ENCODE measurements at places on chromosomes 1 and 21.

DNA sequence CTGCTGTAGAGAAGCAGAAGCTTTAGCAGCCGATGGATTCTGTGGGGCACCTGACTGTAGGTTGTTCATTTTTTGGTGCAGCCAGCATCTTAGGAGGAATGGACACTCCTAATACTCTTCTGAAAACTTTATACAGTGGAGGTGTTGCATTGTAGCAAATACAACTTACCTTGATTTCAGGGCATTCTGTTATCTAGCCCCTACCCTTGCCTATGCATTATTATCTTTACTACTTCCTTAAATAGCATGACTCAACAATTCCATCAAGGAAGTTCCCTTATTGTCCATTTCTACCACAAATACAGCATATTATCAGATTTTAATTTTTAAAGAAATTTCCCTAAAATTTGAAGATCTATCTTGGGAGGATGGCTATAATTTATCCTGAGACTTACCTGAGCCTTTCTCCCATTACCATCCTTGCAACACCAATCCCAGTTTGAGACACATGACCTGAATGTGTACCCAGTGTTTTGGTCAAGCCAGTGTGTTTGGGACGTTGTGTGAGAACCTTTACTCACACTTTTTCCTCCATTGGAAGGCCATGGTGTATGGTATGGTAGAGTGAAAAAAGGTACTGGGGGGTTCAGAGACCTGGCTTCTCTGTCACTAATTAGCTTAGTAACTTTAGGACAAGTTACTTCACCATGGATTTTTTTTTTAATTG lies 9.2 kb downstream of the POU2F1 start:
- peak; percentile 48 for DNase-seq

DNA sequence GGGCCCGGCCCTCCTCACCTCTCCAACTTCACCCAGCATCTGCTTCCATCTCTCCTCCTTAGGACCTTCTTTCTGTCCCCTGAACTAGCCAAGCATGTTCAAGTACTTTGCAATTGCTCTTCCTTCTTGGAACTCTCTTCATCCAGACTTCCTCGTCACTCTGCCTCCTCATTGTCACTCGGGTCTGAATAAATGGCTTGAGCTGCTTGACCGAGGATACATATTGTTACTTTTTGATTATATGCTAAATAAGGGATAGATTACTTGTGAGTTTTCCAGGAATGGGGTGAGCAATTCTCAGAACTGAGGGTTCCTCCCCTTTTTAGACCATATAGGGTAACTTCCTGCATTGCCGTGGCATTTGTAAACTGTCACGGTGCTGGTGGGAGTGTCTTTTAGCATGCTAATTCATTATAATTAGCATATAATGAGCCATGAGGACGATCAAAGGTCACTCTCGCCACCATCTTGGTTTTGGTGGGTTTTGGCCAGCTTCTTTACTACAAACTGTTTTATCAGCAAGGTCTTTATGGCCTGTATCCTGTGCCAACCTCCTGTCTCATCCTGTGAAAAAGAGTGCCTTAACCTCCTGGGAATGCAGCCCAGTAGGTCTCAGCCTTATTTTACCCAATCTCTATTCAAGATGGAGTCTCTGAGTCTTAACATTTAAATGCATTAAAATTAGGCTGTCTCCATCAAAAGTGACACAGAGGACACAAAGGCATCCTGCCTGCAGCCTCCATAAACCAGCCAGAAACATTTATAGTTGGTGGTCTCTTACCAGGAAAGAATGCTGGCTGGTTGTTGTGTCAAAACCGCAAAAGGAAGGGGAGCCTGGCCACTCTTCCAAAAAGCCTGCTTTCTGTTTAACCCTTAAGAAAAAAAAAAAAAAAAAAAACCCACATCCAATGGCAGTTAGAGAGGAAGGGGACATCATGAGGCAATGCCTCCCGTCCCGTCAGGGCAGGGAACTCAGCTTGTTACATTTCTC lies 179.3 kb downstream of the KAZN start:
- no peak for DNase-seq

- DNase-seq = no peak
Observed at GRCh38 chr1:176785791-176786190, 322.8 kb downstream of the PAPPA2 start.

DNA sequence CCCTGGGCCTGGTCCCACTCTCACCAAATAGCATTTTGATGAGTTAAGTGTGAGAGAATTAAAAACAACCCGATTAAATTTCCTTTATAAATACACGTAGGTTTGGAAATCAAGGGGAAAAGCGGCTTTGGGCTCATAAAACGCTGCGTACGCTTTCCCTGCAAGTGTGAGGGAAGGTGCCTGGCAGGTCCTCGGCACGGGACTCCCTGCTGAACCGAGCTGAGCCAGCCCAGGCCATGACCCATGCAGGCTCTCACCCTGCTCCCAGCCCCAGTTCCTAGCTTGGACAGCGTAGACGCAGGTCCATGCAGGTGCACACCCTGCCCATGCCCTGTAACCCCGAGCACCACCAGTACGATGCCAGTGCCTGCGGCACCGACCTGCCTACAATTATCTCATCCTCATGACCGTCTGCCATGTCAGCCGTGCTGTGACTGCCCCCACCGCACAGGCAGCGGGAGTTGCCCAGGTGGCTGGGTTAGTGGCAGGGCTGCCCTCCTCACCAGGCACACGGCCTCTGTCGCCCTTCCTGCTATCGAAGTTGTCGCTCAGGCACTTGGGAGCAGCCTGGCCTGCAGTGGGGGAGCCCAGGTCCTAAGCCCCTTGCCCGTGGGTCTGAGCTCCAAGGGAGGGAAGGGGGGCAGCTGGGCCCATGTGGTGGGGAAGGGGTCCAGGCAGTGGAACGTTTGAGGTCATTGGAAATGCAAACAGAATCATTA lies 41.0 kb upstream of the ACTRT2 start:
- no peak for DNase-seq

DNA sequence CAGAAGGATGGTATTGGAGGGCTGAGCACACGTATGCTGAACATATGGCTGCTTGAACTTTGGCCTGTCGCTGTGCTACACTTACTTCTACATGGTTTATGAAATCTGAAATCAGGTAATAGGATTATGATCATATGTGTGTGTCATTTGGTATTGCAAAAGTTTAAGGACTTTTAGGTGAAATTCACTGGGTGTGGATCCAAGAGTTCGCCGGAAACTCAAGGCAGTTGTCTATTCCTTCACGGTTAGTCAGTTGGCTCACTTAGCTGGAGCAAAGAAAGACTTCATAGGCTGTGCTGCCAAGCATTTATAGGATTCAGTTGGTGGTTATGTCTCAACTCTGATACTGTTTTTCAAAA lies 927 bp downstream of the UAP1 start:
- DNase-seq = peak; percentile 62

GRCh38 chr1:224183591-224184312 lies 712 bp downstream of the DEGS1 start:
- DNase-seq = peak; percentile 84

GRCh38 chr1:193077991-193078390 lies 18.6 kb downstream of the RO60 start:
- no peak for DNase-seq

DNA sequence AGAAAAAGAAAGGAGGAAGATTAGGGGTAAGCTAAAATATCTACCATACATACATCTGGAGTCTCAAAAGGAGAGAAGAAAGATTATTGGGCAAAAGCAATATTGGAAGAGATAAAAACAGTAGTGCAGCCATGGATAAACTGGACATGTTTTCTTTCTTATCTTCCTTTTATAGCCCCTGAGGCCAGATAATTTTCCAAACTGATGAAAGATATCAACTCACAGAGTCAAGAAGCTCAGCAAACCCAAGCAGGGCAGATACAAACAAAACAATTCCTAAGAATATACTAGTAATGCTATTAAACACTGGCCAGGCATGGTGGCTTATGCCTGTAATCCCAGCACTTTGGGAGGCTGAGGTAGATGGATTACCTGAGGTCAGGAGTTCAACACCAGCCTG lies 5.8 kb upstream of the PSMB4 start:
- DNase-seq = no peak

DNA sequence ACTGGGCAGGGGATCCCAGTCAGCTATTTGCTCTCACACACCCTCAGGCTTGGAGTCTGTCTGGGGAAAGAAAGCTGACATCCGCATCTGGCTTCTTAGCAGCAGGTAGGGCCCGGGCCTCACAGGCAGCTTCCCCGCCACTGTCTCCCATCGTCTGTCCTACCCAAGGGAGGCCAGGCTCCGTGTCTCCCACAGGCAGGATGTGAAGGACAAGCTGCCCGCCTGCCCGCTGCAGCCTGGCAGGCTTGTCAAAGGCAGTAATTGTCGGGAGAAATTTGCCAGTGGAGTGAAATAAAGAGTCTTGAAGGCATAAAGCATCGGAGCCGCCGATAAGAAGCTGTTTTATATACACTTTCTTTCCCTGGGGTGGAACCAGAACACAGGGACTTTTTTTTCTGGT lies 44.0 kb upstream of the DISP3 start:
- DNase-seq = no peak

DNA sequence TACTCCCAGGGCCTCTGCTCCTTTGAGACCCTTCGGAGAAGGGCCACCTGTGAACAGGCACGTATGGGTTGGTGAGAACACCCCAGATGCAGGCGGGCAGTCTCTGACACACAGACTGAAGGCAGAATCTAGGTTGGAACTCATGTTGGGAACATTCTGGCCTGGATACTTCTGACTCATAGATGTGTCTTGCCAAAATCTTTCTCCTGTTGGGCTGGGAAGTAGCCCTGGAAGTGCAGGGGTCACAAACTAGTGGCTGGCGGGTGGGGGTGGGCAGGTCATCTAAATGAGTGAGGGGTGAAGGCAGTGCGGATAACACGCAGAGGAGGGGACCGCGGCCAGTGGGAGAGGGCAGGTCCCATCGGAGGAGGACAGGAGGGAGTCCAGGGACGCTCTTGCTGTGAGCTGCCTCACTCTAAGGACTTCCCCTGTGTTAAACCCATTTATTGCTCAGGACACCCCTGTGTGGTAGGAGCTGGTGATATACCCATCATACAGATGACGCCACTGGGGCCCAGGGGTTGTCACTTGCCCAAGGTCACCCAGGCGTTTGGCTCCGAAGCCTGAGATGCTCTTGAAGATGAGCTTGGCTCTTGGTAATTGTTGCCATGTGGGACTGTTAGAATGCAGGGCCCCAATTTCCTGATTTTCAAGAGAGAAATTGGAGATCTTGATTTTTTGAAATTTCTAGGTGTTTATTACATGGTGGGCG lies 181.0 kb downstream of the PTPRU start:
- DNase-seq = no peak

DNA sequence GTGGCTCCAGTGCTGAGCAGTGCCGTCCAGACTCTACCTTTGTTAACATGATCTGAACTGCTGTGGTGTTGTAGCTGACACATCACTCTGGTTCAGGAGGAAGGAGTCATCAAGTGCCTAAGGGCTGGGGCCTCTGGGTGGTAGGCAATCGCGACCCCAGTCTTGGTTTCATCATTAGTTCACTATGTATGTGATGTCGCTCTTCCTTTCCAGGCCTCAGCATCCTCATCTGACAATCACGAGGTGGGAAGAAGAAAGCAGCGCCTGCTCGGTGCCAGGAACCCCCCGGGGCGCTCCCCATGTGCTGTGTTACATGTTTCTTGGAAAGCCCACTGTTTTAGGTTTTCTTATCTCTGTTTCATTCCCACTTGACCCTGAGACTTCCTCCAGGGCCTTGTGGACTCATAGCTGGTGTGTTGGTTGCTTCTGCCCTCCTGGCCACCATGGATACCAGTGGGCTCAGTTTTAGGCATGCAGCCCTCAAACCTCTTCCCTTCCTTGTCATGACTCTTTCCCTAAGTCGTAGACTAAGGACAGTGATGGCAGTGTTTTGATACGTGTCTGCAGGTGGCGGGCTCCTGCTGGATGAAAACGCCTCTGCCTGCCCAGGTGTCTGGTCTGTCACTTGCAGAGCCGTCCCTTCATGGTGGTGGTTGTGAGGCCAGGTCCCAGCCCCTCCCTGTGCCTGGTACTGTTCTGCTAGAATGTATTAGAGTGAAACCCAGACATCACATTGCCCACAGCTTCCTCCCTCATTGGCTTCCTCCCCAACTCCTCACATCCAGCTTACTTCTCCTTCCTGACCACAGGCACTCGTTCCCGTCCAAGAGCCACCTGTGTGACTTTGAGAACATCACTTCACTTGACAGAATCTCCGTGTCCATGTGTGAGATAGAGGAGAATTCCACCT lies 17.2 kb upstream of the FOXO6 start:
- no peak for DNase-seq

GRCh38 chr21:39218082-39218409 lies 34.8 kb upstream of the PSMG1 start:
- no peak for DNase-seq

- DNase-seq = peak; percentile 68
Observed at GRCh38 chr1:155983191-155984024, 5.1 kb upstream of the ARHGEF2 start.

DNA sequence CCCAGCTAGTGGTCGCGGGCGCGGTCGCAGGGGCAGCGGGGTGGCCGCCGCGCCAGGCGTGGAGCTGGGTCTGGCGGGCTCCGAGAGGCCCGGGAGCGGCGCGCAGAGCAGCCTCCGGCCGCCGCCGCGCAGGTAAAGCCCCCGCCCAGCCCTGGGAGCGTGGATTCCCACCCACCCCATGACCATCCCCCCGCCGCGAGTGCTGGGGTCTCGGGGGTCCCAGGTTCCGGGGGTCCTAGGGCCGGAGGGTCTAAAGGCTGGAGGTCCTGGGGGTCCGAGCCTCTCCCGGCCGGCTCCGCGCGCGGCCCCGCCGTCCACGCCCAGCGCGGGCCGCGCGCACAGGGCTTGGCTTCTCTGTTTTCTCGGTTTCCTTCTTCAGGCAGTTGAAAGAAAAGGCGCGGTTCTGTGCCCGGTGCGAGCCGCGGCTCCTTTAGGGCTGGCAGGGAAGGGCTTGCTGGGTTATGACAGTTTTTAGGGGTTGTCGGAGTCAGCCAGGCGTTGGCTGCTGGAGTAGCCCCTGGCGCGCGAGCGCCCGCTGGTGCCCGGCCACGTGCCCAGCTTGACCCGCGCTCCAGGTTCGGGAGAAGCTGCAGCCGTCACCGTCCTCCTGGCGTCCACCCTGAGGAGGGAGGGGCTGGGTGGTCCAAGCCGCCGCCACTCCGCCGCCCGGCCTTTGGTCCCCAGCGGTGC lies 359 bp downstream of the LRRC3 start:
- DNase-seq = peak; percentile 64

- no peak for DNase-seq
Observed at GRCh38 chr21:46509741-46510502, 51.2 kb downstream of the DIP2A start.

- DNase-seq = no peak
Observed at GRCh38 chr1:43507296-43508295, 23.1 kb upstream of the PTPRF start.

DNA sequence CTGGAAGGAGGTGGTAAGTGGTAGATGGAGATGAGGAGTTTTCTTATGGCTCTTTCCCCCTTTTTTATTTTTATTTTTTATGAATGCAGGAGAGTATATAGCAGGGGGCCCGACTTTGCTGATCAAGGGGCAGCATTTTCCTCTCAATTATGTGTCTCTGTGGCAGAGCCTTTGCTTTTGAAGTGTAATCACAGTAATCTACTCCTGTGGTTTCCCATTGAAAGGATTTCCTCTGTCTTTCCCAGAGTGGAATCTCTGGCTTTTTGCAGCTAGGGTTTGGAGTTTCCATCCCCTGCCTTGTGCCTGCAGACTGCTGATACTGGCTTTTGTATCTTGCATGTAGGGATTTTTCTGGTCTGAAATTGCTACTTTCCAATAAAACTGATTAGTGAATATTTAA lies 29.1 kb downstream of the ARID1A start:
- no peak for DNase-seq

- DNase-seq = peak; percentile 24
Observed at GRCh38 chr1:116504308-116505156, 66.3 kb downstream of the CD58 start.

All from DMS53 (cell line).